Activated CD4-positive, alpha-beta T cell treated with anti-CD3 and anti-CD28 coated beads, Interleukin-2, amount 50 U/mL, for 24 hours (primary cell): ENCODE measurements at places on chromosomes 11 and 22.

DNA sequence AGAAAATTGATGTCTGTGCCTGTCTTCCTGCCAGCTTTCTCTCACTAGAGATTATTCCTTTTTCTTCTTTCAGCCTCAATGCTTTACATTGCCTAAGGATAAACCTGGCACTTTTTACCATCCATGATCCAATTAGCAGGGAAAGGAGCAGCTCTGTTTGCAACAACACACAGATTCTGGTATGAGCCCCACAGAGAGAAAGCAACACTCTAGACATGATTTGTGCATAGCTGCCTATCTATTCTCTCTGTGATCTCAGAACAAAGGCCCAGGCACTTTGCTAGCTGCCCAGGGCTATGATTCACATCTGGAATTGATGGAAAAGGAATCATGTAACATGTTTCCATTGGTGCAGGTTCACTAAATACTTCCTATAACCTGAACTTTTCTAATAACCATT, 685.0 kb downstream of the ETS1 start:
- no peak for DNase-seq

- no peak for DNase-seq
Measured at GRCh38 chr11:101721270-101721669, 137.5 kb upstream of the TRPC6 start.

GRCh38 chr11:79108851-79109250, 332.0 kb downstream of the TENM4 start:
- no peak for DNase-seq

GRCh38 chr11:121572571-121573059, 119.8 kb upstream of the SORL1-AS1 start:
- no peak for DNase-seq

DNA sequence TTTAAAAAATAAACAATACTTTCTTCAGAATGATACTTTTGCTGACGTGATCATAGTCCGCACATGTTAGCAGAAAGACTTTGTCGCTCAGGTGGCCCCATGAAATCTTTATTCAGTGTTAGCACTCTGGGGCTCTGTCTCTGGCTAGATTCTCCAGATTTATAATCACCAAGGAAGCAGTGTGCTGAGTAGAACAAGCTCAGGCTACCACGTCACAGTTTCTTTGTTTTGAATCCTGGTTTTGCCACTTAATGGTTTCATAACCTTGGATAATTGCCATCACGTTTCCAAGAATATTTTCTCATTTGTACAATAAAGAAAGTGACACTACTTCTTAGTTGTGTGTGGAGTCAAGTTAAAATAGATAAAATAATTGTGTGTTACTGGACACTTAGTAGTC, 3.9 kb upstream of the MUC15 start:
- no peak for DNase-seq

- DNase-seq: no peak
Measured at GRCh38 chr22:46087816-46088277, 62.5 kb upstream of the PPARA start.

DNA sequence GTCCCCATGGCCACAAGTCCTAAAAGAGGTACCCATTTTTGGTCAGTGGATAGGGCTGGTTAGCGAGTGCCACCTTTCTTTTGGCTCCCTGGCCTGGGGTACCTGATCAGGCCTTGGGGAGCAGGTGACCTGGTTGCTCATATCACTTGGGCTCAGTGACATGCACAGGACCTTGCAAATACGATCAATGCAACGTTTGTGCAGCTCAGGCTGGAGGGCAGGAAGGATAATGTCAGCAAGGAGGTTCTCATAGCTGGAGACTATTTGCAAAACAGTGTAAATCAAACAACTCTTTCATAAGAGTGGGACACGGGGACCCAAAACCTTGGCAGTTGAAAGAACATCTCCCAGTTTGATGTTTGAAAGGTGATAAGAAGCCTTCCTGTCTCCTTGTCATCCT, 127.4 kb upstream of the CADM1 start:
- no peak for DNase-seq

- DNase-seq: no peak
Measured at GRCh38 chr11:70888061-70888460, 364.3 kb downstream of the SHANK2 start.

DNA sequence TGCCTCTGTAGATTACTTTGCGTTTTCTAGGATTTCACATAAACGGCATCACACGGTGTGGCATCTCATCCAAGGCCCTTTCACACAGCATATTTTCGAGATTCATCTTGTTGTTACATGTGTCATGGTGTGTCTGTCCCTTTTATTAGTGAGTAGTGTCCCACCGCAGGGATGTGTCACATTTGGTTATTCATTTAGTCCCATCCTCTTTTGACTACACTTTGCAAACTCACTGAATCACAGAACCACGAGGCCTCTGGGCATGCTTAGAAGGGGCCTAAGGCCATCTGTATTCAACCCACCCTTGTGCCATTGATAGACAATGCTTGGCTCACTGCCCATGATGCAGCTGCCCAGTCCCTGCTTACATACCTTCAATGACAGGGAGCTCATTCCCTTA, 4.2 kb upstream of the RAC2 start:
- no peak for DNase-seq

GRCh38 chr22:44192816-44193534, 12.2 kb downstream of the PARVG start:
- no peak for DNase-seq

DNA sequence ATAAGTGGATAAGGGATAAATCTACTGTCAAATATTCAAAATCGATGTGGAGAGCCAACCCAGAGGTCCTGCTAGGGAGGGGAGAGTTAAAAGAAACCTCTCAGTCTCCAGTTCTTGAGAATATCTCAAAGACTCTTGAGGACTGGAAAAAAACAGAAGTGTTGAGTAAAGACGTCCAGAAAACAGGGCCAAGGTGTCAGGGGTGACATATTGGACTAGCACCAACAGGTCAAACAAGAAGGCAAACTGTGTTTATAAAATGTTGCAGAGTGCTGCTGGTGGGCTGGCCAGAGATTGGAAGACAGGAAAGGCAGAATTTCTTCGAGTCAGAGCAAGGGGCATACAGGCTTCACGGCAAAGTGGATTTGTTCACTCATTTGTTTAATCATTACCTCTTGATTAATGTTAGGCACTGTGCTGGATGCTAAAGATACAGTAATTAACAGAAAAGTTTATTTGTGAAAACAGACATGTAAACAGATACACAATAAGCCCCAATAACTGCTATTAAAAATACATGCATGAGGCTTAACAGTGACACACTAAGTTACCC, 33.7 kb upstream of the SMPD1 start:
- no peak for DNase-seq

- DNase-seq: no peak
Measured at GRCh38 chr11:45182902-45183301, 36.5 kb downstream of the PRDM11 start.

DNA sequence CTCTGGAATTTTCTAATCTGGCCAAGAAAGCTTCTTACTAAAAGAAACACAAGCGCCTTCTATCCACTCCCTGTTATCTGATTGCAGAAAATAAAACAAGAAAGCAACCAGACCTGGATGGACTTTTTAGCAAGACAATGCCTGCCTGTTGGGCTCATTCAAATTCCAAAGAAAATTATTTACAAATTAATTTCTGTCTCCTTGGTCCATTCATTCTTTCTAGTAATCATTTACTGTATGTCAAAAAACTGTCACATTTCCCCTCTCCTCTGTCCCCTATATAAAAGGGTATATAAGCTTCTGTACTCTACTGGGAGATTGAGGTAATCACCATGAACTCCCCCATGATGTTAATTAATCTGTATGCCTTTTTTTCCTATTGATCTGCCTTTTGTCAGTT, 279.9 kb downstream of the DLG2 start:
- no peak for DNase-seq

GRCh38 chr22:21033895-21034294, 1.5 kb upstream of the SLC7A4 start:
- DNase-seq: no peak

DNA sequence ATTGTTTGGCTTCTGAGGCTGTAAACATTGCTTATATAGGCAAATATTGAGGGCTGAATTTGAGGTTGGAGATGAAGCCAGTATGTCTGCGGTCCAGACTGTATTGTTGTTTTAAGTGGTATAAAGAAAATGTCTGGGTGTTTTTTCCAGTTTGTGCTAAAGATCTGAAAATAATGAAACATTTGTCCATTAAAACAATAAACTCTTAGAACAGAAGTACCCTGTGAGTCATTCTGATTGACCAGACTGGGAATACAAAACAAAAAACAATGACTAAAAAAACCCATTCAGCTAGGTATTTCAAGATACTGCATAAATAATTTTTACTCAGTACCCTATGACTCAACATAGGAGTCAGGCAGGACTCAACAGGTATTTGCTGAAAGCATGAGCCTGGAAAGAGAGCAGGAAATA, 20.4 kb downstream of the ALKBH8 start:
- no peak for DNase-seq

- no peak for DNase-seq
Measured at GRCh38 chr22:17943533-17944249, 80.7 kb downstream of the MICAL3 start.

- DNase-seq: no peak
Measured at GRCh38 chr11:61574611-61575010, 6.3 kb downstream of the SYT7 start.

- DNase-seq: no peak
Measured at GRCh38 chr11:70713988-70714665, 315.8 kb downstream of the CTTN start.

GRCh38 chr11:131696690-131697089, 326.3 kb downstream of the NTM start:
- DNase-seq: no peak

- DNase-seq: no peak
Measured at GRCh38 chr11:119041821-119042514, 11.3 kb upstream of the SLC37A4 start.

- no peak for DNase-seq
Measured at GRCh38 chr22:42645938-42646568, 3.1 kb downstream of the CYB5R3 start.

DNA sequence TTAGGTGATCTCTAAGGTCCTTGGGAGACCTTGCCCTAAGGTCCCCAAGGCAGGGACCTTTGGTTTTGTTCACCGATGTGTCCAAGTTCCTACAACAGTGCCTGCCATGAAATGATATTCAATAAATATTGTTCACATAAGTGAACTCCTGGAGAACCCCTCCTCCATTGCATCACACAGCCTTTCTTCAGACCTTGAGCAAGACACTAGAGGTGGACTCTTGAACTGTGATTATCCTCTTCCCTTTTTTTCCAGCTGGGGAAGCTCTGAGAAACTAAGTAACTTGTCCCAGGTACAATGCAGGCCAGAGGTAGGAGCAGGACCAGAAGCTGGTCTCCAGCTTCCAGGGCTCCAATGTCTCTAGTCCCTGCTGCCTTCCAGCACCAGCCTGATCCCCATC, 76.6 kb upstream of the LMO1 start:
- DNase-seq: no peak

DNA sequence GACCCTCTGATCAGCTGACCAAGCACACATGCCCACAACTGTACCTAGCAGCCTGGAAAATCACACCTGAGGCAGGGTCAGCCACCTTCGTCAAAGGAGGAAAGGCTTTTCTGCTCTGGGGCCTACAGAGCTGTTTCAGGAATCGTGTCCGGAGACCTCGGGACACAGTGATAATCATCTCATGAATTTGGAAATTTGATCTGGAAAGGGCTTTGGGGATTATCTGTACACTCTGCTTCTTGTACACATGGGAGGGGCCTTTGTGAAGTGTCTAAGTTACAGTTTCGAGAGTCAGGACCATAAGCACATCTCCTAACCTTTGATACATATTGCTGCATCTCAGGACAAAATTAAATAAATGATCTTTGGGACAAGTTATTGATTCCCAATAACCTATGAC, 1421.2 kb upstream of the TENM4 start:
- DNase-seq: no peak

GRCh38 chr22:46050916-46051614, 74.1 kb upstream of the WNT7B start:
- no peak for DNase-seq

DNA sequence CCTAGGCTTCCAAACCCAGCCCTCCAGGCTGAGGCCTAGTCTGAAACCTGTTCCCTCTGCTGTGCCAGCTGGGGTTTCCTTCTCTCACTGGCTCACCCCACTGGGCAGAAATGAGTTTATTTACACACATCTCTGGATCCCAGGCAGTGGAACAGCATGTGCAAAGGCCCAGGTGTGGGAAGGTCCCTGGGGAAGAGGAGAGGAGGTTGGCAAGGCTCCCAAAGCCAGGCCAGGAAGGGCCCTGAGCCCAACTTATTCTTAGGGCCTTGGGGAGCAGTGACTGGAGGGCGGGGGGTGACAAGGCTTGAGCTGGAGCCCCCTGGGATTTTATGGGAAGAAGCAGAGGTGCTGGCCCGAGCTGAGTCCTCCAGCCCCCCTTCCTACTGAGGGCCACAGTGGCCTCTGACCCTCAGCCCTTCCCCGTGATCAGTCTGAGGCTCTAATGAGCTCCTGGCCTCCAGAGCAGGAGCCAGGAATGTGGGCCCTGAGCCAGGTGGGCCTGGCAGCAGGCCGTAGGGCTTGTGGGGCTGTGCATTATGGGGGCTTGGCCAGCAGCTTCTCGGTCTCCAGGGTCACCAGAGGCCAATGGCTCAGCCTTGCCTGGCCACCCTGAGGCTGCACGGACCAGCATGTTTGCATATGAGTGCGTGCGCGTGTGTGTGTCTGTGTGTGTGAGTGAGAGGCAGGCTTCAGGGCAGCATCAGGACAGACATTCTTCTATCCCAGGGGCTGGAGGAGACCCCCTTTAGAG, 2.9 kb downstream of the MYO7A start:
- DNase-seq: no peak

DNA sequence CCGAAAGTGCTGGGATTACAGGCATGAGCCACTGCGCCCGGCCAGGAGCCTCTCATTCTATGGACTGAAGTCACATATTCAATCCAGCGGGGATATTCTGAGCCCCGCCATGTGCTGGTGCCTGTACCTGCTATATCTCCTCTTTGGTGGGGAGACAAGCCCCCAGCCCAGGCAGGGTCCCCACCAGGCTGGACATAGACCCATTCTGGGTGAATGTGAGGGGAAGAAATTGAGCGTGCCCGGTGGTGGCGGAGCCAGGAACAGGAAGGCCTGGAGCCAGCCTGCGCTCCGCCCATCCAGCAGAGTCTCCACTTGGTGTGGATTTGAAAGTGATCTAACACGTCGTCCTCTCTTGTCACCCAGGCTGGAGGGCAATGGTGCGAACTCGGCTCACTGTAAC, 38.0 kb upstream of the CSNK1E start:
- no peak for DNase-seq

GRCh38 chr22:37233751-37234631, 10.1 kb downstream of the RAC2 start:
- DNase-seq: no peak

DNA sequence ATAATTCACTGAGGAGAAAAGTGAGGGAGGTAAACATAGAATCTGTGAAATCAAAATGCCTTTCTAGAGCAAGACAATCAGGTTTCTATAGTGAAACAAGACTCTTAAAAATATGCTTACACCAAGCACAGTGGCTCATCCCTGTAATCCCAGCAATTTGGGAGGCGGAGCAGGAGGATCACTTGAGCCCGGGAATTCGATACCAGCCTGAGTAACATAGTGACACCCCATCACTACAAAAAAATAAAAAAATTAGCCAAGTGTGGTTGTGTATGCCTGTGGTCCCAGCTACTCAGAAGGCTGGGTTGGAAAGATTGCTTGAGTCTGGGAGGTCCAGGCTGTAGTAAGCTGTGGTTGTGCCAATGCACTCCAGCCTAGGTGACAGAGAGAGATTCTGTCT, 43.2 kb upstream of the ME3 start:
- DNase-seq: no peak

GRCh38 chr11:16853859-16854258, 115.4 kb downstream of the C11orf58 start:
- no peak for DNase-seq
